ENCODE measurements at places on chromosomes 1 and 21.

DNA sequence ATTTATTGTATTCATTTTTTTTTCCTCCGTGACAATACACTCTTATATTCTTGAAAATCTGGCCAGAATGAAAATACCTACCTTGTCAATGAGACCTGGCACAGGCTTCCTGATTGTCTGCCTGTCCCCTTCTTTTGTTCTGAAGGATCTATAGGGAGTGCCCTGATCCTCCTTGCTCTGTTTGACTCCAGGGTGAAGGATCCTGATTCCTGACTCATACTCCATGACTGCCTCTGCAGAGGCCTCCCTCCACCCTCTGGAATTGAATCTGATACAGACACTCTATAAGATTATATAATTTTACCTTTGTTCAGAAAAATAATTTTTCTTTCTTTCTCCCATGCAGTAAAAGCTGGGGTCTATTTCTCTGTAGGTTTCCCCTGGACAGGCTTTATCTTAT lies 116.2 kb downstream of the HMCN1 start:
- no peak for DNase-seq

DNA sequence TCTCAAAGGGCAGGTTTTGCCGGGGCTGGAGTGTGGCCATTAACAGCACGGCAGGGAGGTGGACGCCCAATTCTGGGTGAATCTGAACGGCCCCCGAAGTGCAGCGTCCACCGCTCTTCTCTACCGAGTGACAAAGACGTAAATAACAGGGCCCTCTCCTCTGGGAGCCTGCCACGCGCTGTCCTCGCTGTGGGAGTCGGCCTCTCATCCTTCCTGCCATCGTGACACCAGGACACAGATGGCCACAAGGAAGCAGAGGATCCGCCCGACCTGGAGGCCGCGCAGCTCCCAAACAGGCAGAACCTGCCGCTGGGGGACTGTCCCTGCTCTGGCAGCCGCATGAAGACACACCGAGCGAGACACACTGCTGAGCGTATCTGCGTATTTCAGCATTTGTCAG lies 12.1 kb upstream of the CDK11B start:
- DNase-seq = no peak

DNA sequence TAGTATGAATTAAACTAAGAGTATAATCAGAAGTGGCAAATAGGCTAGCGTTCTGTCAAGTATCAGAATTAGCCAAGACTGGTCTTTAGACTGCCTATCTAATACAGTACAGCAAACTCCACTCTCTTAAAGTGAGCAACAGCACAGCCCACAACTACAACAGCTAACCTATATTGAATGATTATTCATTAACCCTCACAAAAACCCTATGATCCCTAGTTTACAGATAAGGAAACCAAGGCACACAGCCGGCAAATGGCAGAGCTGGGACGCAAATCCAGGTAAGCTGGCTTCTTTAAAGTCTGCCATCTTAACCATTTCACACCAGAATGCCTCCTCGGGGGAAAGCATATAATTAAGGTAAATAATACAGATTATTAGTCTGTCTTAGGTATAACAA lies 52.0 kb downstream of the TP53BP2 start:
- no peak for DNase-seq

GRCh38 chr1:176938375-176938774 lies 226.1 kb downstream of the ASTN1 start:
- no peak for DNase-seq
